Hair follicular keratinocyte (primary cell): ENCODE measurements at places on chromosomes 4 and X. TPM values are rescaled to one million over a fixed set of nuclear protein-coding genes. Genes with fewer than 3 reads are reported as not detected.

The SRPX2 gene
- total RNA-seq: 4.0 and 4.1 TPM in 2 replicates

The CD40LG gene
- total RNA-seq: not detected in 2 replicates

The CT47B1 gene
- not detected in 2 replicates for total RNA-seq

The AR gene
- 0.23 TPM in 1 of 2 replicates, not detected in the other for total RNA-seq

The WDFY3 gene
- total RNA-seq: 19.7 and 38.0 TPM in 2 replicates

The HPGD gene
- total RNA-seq: 0.39 TPM in 1 of 2 replicates, not detected in the other

The SPATA4 gene
- 0.08 TPM in 1 of 2 replicates, not detected in the other for total RNA-seq

The NEIL3 gene
- total RNA-seq: 3.8 and 11.7 TPM in 2 replicates

The FRMPD3 gene
- not detected in 2 replicates for total RNA-seq

The MAGEA2B gene
- total RNA-seq: not detected in 2 replicates
